ENCODE measurements at places on chromosomes 6 and 20.

DNA sequence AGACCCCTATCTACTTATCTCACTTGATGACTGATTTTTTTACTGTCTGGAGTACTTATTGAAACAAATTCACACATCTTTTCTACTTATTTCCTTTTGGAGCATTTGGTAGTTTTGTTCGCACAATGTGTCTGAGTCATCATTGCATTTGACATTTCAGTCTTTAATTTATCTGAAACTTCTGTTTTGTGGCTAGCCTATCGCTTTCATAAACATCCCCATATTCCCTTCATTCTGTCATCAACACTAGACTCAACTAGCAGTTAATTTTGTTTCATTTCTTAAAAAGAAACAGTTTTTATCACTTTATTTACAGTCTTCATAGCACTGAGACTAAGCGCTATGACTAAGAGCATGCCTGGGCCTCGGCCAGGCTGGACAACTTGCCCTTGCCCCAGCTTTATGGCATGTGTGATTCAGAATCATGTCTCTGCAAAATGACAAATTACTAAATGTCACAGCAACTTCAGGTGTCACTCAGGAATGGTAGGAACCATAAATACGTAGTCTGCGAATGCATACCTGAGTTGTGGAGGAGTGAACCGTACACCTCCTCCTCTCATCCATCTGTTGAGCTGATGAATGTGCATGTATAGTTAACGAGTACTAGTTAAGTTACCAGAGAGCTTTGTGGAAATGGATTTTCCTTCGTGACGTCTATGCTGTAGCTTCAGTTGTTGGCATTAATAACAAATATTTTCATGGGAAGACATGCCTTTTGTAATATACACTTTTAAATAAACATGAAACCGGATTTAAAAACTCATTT is 16.2 kb downstream of the L3MBTL3 start:
- no peak for DNase-seq

DNA sequence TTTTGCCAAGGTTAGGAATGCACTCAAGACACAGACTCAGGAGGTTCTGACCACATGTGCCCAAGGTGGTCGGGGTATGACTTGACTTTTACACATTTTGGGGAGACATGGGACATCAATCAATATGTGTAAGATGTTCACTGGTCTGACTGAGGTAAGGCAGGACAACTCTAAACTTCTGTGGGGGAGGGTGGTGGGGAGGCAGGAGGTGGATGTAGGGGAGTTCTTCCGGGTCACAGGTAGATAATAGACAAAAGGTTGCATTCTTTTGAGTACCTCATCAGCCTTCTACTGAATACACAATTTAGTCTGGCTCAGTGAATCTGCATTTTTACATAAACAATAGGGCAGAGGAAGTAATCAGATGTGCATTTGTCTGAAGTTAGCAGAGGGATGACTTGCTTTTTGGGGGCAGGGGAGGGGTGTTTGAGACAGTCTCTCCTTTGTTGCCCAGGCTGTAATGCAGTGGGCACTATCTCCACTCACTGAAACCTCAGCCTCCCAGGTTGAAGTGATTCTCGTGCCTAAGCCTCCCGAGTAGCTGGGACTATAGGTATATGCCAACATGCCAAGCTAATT is 10.9 kb downstream of the ECHDC1 start:
- no peak for DNase-seq

GRCh38 chr20:24773168-24773567 is 175.9 kb upstream of the CST7 start:
- DNase-seq: no peak

- DNase-seq: no peak
Observed at GRCh38 chr6:149454346-149454848, 30.4 kb downstream of the ZC3H12D start.

- no peak for DNase-seq
Observed at GRCh38 chr6:97293198-97293696, 10.2 kb upstream of the MMS22L start.

DNA sequence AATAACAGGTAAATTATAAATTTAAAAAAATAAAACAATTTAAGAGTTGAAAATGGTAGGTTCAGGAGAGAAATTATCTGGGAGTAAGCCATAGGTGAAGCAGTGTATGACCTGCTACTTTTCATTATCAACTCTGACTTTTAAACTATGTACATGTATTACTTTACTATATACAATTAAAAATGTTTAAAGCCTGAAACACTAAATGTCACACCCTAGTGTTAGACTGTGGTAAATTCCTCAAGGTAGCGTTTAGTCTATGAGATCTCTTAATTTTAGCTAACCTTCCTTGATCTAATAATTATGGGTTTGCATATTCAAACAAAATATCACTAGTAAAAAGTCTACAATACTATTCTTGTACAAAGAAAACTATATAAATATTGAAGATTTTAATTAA is 22.3 kb upstream of the TBC1D32 start:
- no peak for DNase-seq

DNA sequence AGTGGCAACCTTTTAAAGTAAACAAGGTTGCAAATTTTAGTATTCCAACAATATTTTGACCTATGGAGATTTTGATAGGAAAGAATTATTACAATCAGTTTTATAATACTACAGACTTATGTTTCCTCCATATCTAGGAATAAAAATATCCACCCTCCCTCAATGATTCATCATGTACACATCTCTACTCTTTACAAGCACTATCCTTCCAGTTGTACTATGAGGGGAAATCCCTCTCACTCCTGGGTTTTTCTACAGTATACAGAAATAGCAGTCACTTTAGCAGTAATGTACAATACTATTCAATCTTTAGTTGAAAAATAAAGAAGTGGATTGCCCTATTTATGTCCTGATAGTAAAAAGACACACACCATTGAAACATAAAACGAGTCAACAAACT is 46.3 kb upstream of the SCML4 start:
- no peak for DNase-seq

- no peak for DNase-seq
Observed at GRCh38 chr6:5778317-5778857, 228.3 kb downstream of the NRN1 start.

DNA sequence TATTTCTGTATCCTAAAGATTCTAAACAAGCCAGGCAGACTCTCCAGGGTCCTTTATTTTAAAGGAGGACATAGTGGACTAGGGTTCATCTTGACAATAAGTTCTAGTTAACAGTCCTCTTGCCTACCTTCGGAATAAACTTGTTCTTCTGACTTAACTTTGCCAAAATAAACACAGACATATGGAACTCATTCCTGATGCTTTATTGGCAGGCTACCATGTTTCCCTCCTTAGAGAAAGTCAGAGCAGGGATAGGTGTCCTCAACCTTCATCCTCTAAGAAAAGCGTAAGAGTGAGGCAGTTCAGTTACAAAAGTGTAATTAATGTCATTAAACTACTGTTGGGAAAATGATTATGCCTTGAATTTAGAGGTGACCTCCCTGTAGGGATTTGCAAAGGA is 46.9 kb upstream of the NRSN1 start:
- DNase-seq: no peak

DNA sequence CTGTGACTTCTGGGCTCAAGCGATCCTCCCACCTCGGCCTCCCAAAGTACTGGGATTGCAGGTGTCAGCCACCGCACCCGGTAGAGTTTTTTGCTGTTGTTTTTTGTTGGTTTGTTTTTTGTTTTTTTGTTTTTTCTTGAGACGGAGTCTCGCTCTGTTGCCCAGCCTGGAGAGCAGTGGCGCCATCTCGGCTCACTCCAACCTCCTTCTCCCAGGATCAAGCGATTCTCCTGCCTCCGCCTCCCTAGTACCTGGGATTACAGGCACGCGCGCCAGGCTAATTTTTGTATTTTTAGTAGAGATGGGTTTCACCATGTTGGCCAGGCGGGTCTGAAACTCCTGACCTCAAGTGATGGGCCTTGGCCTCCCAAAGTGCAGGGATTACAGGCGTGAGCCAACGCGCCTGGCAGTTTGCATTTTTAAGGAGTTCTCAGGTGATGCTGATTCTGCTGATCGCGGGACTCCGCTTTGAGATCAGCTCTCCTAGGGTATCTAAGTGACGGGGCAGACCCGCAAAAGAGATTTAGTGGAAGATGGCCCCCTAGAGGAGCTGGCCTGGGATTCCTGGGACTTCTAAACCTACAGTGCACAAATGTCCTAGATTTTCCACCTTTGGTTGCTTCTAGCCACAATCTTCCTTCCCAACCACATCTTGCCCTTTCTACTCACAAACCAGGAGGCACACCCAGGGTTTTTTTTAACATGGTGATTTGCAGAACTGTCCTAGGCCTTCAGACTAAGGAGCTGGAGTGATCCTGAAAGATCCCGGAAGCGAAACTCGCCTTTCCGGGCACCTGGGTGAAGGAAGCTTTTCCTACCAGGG is 45.2 kb downstream of the DPPA5 start:
- DNase-seq: no peak

DNA sequence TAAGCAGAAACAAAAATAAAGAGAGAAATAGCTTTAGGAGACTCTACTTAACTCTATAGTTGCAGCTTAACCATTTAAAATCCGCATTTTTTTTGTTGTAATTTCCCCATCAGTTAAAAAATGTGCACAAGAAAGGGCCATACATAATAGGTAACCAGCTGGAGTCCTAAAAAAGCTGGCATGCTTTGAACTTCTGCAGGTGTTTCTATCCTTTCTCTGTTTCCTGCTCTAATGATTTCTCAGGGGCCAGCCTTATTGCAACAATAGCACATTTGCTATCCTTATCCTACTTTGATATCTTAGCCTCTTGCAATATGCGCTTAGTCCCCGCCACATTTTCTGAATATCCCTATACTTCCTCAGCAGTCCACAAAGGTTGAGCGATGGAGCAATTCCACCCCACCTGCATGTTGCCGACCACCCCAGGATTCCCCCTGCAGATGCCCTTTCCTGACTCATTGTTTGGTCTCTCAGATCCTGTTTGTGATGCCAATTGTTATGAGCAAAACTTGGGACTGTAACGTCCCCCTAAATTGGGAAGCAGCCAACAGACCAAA is 48.5 kb downstream of the TRIM27 start:
- DNase-seq: no peak

- no peak for DNase-seq
Observed at GRCh38 chr20:13113731-13114130, 105.0 kb downstream of the SPTLC3 start.

GRCh38 chr20:34052414-34052813 is 58.7 kb downstream of the RALY start:
- no peak for DNase-seq

- no peak for DNase-seq
Observed at GRCh38 chr20:23926944-23927872, 47.7 kb upstream of the CST5 start.

DNA sequence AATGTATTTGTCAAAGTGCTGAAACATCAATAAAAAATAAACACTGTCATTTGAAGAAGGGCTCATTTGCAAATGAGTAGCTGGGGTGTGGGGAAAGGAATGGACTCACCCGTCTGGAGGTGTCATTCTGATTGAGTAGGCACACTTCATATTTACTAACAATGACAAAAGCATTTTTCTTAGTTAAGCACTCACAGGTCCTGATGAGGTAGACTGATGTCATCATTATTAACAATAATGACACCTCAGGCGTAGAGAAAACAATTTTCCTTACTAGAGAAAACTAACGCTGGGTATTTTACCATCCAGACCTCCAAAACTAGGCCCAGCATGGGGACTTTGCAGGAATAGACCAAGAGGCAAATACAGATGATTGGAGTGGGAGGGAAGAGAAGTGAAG is 76.0 kb downstream of the UNC5CL start:
- no peak for DNase-seq

DNA sequence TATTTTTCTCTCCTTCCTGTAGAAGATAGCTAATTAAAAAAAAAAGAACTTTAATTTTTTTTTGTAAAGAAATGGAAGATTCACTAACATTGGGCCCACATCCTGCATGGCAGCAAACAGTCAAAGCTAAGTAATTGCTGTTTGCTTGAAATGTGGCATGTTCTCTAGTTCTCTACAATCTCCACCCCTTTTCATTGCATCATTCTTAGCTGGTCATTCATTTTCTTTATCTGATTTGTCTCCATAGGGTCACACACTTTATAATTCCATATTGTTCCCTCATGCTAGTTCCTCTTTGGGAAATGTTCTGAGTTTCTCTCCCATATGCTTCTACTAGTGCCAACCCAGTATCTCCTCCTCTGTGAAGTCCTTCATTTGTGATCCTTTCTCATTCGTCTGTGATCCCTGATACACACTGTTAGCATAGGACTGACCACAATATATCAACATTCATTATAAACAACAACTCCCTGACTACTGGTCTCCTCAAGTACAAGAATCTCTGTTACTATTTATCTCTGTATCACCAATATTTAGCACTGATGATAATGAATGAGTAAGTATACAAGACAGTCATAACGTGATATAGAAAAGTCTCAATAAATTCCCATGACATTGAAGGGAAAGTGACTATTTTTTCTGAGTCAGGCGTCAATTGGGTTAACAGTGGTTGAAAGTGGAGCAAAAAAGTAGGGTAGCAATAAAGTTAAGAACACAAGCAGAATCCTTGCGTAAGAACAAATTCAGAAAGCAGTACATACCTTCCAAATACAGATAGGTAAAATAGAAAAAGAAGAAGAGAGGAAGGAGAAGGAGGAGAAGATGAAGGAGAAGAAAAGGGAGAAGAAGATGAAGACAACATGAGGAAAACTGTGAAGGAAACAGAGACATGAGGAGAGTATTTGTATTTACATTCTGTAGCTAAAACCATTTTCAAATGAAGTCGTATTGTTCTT is 33.2 kb upstream of the MYB start:
- no peak for DNase-seq

DNA sequence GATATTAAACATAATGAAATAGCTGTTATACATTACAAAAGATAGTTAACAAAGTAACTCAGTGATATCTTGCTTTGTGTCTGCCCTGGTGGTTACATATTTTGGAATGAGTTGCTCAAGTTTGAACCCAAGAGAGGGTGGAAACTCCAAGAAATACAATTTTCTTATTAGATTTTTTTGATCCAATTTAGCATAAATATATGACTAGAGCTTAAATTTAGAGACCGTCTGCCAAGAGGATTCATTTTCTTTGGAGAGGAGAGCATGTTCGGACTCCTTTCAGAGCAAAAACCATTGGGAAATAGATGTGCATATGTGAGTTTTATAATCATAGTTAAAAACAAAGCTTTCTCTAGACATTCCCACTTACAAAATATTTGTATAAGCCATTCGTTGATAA is 353.4 kb downstream of the EPM2A start:
- DNase-seq: no peak
